Left hindlimb (tissue), 1 donor: ENCODE measurements at places on chromosomes 13 and 19.
A peak's percentile ranks its signal among the peaks of the same experiment; 100 is the strongest.

GRCh38 chr19:10368101-10368803 lies 12.1 kb downstream of the TYK2 start:
- DNase-seq = no peak

DNA sequence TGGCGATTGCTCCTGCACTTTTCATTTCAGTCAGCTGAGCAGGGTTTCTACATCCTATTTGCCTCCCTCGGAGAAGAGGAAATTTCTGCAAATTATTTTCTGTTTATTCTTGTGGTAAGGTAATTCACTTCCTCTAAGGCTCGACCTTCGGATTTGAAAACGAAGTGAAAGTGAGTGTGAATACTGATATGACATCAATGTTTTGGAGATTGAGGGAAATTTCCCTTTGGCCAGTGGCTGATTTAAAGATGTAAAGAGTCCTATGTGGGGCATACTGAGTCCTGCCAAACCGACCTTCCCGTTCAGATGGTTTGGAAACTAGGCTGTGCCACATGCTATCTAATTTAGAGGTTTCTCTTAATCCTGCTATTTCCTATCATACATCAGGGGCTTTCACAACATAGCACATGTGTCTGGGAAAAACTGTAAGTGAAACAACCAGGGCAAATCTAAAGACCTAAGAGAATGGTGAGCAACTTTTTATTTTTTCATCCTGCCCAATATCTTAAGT lies 112.3 kb downstream of the POSTN start:
- no peak for DNase-seq

GRCh38 chr13:111508164-111508870 lies 187.9 kb downstream of the TEX29 start:
- DNase-seq = no peak

DNA sequence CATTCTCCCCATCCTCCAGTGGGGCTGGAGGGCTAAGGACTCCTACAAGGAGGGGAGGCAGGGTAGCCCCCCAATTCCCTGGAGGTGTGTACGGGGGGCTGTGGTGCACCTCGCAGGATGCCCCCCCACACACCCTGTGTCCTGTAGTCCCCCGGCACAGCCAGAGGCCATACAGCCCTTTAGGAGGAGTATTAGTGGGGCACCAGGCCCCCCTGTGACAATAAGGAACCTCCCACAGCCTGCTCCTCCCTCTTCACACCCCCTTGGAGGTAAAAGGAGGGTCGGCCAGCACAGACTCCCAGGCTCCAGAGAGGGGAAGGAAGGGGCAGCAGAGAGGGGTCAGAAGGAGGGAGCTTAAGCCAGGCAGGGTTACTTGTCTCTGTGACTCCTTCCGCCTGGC lies at the start of gene NANOS3:
TSS of gene NANOS3 (plus strand) at position 301 of the 400 bp plus-strand sequence. CDS start 115 bp downstream, outside the sequence.
- no peak for DNase-seq

DNA sequence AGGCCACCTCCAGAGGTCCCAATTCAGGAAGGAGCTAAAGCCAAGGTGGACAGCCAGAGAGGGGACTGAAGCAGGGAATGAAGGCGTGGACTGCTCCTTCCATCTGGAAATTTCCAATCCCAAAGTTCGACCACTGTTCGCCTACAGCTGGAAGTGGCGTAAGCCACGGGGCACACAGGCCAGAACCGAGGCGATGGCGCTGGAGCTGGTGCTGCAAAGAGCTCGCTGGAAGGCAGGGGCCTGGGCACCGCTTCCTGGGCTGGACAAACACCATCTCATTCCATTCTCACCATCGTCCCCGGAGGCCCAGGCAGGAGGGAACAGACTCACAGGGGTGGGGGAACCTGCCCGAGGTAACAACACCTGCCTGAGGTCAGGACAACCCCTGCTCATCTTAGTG lies 4.2 kb downstream of the MAP2K2 start:
- no peak for DNase-seq

GRCh38 chr13:34567597-34567996 lies 374.5 kb upstream of the NBEA start:
- DNase-seq = no peak

GRCh38 chr19:45463241-45463640 lies 4.6 kb upstream of the FOSB start:
- no peak for DNase-seq

DNA sequence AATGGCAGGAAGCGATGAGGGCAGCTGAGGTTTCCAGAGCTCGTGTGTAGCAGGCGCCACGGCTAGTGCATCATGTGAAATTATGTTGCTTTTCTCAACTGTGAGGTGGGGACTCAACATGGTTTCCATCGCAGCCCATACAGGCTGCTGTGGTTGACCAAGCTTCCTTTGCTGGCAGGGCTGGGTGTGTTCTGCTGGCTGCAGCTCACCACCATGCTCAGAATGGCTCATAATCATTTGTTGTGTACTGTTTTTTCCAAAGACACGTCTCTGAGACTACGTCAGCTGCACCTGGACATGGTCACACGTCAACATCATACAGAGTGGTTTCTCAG lies 16.1 kb upstream of the RASA3 start:
- peak; percentile 61 for DNase-seq

DNA sequence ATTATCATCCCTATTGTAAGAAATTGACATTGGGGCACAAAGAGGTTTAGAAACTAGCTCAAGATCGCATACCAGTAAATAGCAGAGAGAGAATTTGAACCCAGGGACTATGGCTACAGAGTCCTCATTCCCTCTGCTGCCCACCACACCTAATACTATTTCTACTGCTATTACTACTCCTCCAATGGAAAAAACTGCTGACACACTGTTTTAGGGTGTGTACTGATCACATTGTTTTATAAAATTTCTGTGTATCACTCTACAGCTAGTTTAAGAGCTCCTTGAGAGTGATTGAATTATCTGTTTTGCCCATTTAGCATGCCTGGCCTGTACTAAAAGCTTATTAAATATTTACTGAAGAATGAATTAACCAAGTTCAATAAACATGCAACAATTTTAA lies 552.4 kb downstream of the GPC5 start:
- DNase-seq = no peak

GRCh38 chr13:78709028-78709427 lies 50.1 kb upstream of the OBI1 start:
- no peak for DNase-seq

DNA sequence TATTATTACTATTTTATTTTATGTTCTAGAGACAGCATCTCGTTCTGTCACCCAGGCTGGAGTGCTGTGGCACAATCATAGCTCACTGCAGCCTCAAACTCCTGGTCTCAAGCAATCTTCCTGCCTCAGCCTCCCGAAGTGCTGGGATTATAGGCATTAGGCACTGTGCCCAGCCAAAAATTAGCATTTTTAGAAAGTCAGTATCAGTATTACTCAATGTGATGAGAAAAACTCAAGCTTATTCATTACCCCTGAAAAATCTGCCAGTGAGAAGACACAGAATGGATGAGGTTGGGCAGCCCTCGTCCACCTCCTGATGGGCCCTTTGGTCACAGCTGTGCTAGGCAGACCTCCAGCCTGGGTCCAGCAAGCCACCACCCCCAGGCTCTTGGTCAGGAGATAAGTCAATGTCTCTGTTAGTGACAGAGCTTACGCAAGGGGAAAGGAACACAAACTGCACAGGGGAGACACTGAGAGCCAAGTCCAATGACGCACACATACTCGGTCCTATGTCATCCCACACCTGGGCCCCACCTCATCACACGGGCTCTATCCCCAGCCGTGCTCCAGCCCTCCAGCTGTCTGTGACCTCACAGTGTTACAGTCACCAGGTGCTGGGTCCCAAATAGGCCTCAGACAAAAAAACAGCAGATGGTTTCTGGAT lies 19.8 kb downstream of the PEPD start:
- DNase-seq = peak; percentile 13

DNA sequence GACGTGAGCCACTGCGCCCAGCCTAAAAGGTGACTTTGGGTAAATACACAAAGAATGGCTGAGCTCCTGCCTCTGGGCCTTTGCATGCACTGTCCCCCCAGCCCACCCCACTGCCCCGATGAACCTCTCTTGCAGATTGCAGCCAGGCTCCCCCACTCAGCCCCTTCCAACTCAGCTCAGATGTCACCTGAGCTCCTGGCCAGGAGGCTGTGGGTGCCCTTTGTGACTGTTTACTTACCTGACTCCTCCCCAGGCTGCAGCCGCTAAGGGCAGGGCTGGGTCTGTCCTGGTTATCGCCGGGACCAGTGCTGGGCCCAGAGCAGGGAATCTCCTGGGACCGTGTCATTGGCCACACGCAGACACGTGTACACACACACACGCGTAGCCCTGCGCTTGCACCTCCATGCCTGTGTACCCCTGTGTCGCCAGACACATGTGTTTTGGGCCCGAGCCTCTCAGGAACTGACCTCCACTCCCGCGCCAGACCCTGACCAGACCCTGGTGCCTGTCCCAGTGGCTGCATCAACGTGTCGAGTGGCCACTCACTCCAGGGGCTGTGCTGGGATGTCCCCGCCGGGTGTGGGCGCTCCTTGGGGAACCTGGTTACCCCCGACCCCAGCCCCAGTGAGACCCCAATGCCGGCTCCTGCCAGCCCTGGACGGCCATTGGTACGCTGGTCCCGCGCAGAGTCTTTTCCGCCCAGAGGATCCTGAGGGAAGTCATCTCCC lies 18.7 kb downstream of the EFNA2 start:
- DNase-seq = no peak

- no peak for DNase-seq
These were observed 37.6 kb downstream of the GRIK5 start for GRCh38 chr19:42032431-42032830.

- DNase-seq = peak; percentile 87
These were observed 310.9 kb downstream of the ZNF536 start for GRCh38 chr19:30682999-30683536.
